ENCODE measurements at places on chromosomes 11 and 22.

DNA sequence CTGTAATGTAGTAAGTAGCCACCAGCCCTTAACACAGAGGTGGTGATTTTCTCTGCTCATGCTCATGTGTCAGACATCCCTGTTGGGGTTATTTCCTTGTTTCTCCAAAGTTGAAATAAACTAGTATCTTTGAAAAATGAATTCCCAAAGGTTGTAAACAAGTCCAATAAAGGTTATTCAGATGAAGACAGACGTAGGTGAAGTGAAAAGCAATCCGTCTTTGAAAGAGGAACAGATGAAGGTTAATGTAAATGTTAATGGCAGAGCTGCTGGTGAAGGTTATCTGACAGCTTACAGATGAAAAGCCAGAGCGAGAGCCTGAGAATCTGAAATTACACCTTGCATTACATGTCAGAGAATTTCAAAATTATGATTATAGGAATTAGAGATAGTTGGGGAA lies 1604.0 kb downstream of the FAM181B start:
- no peak for DNase-seq

- DNase-seq: no peak
These were observed 16.1 kb downstream of the PKNOX2 start for GRCh38 chr11:125180413-125181305.

GRCh38 chr11:47317064-47317828 lies 35.3 kb downstream of the MYBPC3 start:
- no peak for DNase-seq

DNA sequence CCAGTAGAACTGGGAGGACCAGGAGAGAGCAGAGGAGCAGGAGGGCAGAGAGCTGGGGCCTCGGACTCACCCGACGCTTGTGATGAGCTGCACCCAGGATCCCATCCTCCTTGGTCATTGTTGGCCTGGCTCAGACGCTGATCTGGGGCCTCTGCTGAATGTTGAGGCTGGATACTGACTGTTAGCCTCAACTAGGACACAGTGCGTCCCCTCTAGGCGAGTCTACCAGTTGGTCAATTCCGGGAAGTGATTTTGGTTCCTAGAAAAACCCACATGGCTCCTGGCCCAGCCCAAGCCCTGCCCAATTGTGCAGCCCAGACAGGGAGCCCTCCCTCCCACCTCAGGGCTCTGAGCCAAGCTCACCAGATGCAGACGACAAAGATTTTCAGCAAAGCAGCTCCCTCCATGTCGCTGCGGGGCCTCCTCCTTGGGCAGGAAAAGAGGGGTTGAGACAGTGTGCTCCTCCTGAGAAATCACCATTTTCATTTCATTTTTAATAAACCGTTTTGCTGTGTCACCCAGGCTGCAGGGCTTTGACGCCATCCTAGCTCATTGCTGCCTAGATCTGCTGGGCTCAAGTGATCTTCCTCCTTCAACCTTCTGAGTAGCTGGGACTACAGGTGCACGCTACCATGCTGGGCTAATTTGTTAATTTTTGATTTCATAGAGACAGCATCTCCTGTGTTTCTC lies at the start of gene APOL4:
Gene APOL4, minus strand, starts transcription at position 180 of the 690 bp plus-strand sequence. Its CDS starts 75 bp downstream, at position 105.
- DNase-seq: no peak

DNA sequence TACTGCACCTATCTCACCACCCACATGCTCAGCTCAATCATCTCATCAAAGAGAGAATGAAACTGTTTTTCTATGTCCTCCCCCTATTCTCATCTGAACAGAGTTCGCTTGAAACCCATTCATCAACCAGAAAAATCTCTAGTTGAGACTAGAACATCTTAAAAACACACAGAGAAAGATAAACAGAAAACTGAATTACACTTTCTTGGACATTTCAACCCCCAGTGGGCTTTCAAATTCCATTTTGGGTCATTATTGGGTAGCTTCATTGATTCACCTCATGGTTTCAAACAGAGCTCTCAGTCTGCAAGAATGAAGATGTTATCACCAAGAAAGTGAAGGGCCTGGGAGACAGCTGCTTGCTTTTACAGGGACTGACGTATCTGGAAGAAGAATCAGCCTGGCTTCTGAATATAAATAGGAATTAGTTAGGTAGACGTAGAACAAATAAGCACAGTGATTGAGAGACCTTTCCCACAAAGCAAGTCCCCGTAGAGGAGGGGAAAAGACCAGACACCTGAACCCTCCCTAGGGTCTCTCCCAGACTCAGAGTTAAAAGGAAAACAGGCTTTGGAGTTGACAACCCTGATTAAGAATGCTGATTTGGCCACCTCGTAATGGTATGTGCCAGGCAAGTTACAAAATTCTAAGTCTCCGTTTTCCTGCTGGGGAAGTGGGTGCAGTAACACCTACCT lies 155.7 kb downstream of the BBOX1 start:
- no peak for DNase-seq

- DNase-seq: no peak
These were observed 37.8 kb downstream of the RASSF10 start for GRCh38 chr11:13046637-13047570.

DNA sequence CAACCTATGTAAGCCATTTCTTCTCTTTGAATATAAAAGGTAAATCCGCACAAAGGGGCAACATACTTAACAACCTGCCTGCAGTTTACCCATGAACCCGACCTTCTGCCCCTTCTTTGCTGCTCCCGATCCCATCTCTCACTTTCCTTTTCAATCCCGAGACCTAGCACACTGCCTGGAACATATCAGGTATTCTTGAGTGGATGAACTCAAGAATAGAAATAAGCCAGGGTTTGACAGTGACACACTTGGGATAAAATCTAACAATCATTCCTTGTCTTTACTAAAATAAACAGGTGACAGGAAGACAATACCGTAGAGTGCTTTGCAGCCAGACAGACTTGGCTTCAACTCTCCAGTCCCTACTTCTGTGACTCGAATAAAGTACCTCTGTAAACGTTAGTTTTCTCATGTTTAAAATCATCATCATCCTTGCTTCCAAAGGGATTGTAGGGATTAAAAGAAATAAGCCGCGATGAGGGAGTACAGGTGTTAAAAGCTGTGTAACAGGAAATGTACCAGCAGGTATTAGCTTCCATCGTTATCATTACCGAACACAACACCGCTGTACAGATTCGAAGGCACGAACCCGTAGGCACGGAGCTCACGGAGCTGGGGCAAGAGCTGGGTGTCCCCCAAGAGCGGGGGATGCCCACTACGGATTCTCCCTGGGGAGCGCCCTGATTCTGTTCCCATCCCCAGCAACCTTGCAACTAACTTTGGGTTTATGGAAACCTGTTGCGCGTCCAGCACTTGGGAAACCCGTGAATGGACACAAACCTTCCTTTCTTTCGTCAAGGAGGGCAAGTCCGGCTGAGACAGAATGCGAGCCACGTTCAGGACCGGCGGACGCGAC lies 720 bp downstream of the UFD1 start:
- no peak for DNase-seq

GRCh38 chr22:33321466-33321865 lies 263.3 kb upstream of the SYN3 start:
- no peak for DNase-seq

GRCh38 chr11:10730151-10730550 lies 20.9 kb upstream of the CTR9 start:
- DNase-seq: no peak

DNA sequence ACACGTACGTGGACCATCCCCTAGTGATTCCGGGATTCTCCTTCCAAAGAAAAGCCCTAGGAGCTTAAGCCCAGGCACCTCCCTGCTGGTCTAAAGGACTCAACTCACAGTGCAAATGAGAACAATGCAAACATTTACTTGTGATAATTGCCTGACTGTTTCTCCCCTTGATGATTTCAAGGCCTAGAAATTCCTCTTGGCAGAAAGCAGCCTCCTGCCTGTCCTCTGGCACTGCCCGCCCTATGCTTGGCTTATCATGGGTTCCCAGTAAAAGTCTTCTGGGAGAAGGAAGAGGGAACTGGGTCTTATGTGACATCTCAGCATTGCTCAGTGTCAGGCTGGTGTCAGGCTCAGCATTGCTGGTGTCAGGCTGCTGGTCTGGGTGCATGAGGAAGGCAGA lies 351.8 kb downstream of the SHANK2 start:
- no peak for DNase-seq

Measured in stimulated activated CD8-positive, alpha-beta memory T cell treated with anti-CD3 and anti-CD28 coated beads, Interleukin-15, amount 100 ng/mL, for 1 hour (primary cell).